GM12878 (cell line): ENCODE measurements at places on chromosomes 11 and 22. TPM values are rescaled to one million over a fixed set of nuclear protein-coding genes. Genes with fewer than 3 reads are reported as not detected.

GRCh38 chr22:19877626-19878339, 23.1 kb upstream of the GNB1L start:
- no peaks in the 10 kb centered on the region for H3K36me3 ChIP-seq
- no peak overlapping the region for H3K27ac ChIP-seq
- DNase-seq: no peak
- H3K4me3 ChIP-seq: no peak overlapping the region

Gene SYVN1
- 55.0 and 63.6 TPM in 2 replicates for total RNA-seq

GRCh38 chr11:16999116-16999515, 15.1 kb downstream of the PLEKHA7 start:
- H3K4me1 ChIP-seq: no peaks in the 10 kb centered on the region
- DNase-seq: no peak
- H3K4me3 ChIP-seq: no peak overlapping the region
- H3K27me3 ChIP-seq: no peaks in the 10 kb centered on the region
- no peaks in the 10 kb centered on the region for H3K36me3 ChIP-seq

Gene OR2AG1
- not detected in 2 replicates for total RNA-seq

DNA sequence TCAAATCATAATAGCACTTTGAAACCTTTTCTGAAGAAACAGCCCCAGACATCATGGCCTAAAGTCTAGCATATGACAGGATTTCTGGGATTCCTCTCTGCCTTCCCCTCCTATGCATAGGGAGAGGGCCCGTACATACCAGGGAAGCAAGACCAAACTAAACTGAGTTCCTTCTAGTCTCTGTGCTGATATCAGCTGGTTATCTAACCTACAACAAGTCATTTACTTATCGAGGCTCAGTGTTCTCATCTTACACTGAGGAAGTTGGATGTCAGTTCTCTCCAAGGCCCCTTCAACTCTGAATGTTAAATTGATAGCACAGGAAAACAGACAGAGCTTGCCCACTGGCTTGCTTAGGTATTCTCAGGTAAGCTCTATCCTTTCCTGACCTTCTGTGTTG, 17.0 kb upstream of the GRIK4 start:
- DNase-seq: no peak
- no peaks in the 10 kb centered on the region for H3K36me3 ChIP-seq
- H3K4me3 ChIP-seq: no peak overlapping the region
- H3K4me1 ChIP-seq: peaks cover 3% of the 10 kb centered on the region; the same call in 1 of the 2 replicates
- H3K27me3 ChIP-seq: no peaks in the 10 kb centered on the region

DNA sequence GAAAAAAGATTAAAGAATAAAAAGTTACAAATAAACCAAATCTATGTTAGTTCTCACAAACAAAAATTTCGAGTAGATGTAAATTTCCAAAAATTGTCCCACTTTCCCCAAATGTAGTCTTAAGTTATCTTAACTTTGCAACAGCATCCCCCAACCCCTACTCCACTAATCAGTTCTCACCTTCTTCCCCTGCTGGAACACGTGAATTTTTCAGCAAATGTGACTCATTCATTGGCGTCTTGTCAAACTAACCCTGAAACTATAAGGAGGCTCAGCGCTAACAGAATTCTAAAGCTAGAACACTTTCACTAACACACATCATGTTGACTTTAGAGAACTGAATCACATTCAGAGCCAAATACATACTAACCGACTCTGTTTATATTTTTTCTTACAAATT, 46.1 kb downstream of the PHF21A start:
- H3K27me3 ChIP-seq: no peaks in the 10 kb centered on the region
- no peak for DNase-seq
- no peak overlapping the region for H3K27ac ChIP-seq
- no peak overlapping the region for H3K4me3 ChIP-seq
- H3K36me3 ChIP-seq: peaks cover 8% of the 10 kb centered on the region; the same call in 1 of the 2 replicates

Gene CBX7
- 13.5 and 13.6 TPM in 2 replicates for total RNA-seq

DNA sequence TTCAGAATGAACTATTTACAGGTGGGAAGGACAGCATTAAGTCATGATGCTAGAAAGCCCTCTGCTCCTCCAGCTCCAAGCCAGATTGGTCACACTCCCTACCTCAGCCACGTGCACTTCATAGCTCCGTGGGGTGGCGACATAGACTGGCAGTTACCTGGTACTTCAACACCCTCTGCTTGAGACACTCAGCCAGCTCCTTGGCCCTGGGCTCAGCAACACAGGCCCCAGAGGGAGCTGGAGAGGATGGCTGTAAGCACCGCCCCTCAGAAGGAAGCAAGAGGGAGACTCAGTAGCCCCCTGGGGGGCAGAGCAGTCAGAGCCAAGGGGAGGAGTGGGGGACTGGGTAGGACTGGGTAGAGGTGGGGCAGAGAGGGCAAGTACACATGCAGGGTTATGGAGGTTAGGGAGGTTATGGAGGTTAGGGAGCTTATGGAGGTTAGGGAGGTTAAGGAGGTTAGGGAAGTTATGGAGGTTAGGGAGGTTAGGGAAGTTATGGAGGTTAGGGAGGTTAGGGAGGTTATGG, 102.1 kb upstream of the BID start:
- no peak for DNase-seq
- peaks cover 36% of the 10 kb centered on the region for H3K36me3 ChIP-seq
- no peaks in the 10 kb centered on the region for H3K27me3 ChIP-seq
- no peaks in the 10 kb centered on the region for H3K4me1 ChIP-seq

Gene OR5J2
- total RNA-seq: not detected in 2 replicates

DNA sequence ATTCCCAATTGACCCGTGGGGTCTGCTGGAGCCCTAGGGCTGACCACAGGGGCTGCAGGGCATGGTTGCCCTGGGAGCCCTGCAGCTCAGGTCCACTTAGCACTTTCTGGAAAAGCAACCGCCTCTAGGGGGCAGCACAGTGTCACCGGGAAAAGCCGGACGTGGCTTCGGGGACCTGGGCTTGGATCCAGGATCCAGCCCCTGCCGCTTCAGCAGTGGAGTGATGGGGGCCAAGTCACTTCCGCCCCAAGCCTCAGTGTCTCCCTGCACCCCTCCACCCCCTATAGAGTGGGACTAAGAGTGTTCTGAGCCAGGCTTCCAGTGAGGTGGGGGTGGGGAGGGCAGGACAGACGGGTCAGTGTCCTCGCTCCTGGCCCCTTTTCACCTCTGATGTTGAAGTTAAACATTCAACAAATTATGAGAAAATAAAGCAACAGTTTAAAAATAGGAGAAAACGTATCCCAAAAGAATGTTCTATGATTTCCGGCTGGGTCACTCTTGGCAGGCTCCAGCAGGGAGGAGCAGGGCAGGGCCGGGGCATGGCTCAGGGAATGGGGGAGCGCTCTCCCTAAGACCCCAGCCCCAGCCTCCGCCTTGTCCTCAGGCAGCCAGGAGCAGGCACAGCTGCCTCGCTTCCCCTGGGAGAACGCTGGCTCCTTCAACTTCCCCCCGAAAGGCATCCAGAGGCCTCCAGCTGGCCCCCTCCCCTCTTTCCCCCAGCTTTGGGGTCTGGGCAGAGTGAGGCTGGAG, 96.5 kb upstream of the FGF3 start:
- H3K27me3 ChIP-seq: no peaks in the 10 kb centered on the region
- no peak for DNase-seq
- no peaks in the 10 kb centered on the region for H3K4me1 ChIP-seq
- H3K27ac ChIP-seq: no peak overlapping the region
- H3K36me3 ChIP-seq: no peaks in the 10 kb centered on the region

Gene CALCA
- total RNA-seq: not detected in 2 replicates

GRCh38 chr11:100929377-100929776, 200.2 kb downstream of the PGR start:
- no peaks in the 10 kb centered on the region for H3K27me3 ChIP-seq
- DNase-seq: no peak
- H3K4me3 ChIP-seq: no peak overlapping the region
- H3K27ac ChIP-seq: no peak overlapping the region
- H3K4me1 ChIP-seq: peaks cover 14% of the 10 kb centered on the region
- no peaks in the 10 kb centered on the region for H3K36me3 ChIP-seq

DNA sequence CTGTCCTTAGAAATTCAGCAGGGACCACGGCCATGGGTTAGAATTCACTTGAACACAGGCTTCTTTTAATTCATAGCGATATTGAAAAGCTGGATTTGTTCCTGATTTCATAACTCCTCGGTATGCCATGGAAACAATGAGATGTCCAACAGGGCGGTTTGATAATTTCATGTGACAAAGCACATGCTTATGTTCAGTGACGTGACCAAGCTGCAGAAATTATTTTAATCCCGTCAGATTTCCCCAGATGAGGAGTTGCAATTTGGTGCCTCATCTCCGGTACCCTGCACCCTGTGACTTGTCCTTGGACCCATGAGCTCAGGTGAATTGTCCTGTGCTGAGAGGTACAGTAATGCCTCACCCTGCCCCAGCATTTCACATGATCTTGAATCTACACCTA, 81.7 kb downstream of the C11orf91 start:
- H3K4me1 ChIP-seq: peaks cover 12% of the 10 kb centered on the region
- no peaks in the 10 kb centered on the region for H3K27me3 ChIP-seq
- no peak overlapping the region for H3K4me3 ChIP-seq
- H3K27ac ChIP-seq: no peak overlapping the region

Gene THY1
- total RNA-seq: 2.4 and 3.1 TPM in 2 replicates

DNA sequence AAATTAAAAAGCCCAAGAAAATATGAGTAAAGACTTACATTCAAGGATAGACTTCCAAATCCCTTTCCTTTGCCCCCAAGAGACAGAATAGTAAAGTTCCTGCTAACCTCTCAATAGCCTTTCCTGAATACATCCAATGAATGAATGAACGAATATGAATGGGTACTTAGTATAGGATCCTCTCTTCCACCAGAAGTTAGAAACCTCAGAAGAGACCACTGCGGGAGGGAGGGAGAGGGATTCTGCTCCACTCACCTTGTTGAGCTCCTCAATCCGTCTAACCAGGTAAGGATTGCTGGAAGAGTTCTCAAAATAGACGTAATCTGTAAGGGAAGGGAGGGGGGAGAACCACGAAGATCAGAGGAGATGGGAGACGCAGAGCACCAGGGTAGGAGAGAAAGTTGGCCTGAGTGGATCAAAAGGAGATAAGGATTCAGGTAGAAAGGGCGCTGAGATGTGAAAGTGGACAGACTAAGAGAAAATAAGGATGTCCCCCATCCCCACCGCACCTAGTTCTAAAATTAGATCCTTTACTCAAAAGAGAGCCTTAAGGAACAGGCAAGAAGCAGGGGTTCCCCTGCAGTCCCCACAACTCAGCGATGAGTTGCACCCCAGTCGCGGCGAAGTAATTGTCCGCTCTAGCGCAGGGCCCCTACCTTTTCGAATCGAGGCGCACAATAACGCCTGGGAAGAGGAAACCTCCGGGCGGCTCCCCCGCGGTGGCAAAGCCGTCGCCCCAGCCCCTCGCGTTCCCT, 1.1 kb downstream of the MTA2 start:
- H3K4me1 ChIP-seq: peaks cover 19% of the 10 kb centered on the region
- peak overlapping the region; percentile 91 for H3K4me3 ChIP-seq
- H3K27me3 ChIP-seq: no peaks in the 10 kb centered on the region
- peaks cover 41% of the 10 kb centered on the region for H3K36me3 ChIP-seq

- no peaks in the 10 kb centered on the region for H3K4me1 ChIP-seq
- H3K36me3 ChIP-seq: no peaks in the 10 kb centered on the region
- H3K27ac ChIP-seq: no peak overlapping the region
- no peak overlapping the region for H3K4me3 ChIP-seq
Measured at GRCh38 chr11:131463162-131463561, 92.7 kb downstream of the NTM start.

DNA sequence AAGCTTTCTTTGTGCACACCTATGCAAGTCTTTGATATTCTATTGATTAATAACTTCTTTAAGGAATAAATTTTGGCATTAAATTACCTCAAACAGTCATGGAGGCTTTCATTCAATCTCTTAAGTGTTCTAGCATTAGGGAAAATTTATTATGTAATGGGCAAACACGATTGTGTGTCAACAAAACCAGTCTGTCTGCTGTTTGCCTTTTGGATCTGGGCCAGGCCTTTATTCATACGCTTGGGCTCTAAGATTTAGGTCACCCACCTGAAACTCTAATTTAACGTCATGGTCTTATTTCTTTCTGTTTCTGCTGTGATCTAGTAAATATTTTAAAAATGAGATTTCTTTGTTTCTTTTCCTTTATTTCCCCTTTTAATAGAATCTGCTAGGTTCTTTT, 1270.6 kb downstream of the LRRC4C start:
- no peak overlapping the region for H3K27ac ChIP-seq
- no peaks in the 10 kb centered on the region; the same call in 1 of the 2 replicates for H3K27me3 ChIP-seq
- no peaks in the 10 kb centered on the region; the same call in 1 of the 2 replicates for H3K4me1 ChIP-seq
- no peaks in the 10 kb centered on the region for H3K36me3 ChIP-seq
- H3K4me3 ChIP-seq: no peak overlapping the region

DNA sequence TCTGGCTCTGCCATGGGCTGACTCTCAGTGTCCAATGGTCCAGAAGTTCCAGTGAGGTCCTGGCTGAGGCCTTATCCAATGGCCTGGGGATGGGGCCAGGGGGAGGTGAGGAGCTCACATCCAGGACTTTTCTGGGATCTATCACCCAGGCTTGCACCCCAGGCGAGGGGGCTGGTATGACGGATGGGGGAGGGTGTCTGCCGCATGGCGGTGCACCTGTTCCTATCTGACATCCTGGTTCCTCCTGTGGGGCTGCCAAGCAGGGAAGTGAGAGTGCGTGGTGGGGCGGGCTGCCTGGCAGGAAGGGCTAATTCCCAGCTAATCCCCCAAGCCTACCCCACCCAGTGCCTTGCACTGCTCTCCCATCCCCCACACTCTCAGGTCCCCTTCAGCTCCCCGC, 102.1 kb downstream of the NECTIN1 start:
- H3K4me1 ChIP-seq: no peaks in the 10 kb centered on the region
- no peaks in the 10 kb centered on the region; the same call in 1 of the 2 replicates for H3K27me3 ChIP-seq
- DNase-seq: no peak
- no peaks in the 10 kb centered on the region for H3K36me3 ChIP-seq
- H3K4me3 ChIP-seq: no peak overlapping the region
- no peak overlapping the region for H3K27ac ChIP-seq

DNA sequence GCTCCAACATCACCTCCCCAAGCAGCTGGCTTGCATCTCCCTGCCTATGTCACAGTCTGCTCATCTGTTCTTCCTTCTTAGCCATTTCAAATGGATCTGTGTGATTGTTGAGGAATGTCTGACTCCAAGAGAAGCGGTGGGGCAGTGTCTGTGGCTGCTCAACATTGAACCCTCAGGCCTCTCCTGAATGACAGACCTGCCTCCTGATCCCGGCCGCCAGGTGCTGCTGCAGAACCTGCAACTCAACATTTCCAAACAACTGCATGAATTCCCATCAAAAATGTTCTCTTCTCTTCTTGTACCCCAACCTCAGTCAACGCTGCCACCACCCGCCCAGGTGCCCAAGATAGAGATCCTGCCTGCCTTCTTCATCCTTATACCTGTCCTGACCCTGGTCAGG, 132.5 kb downstream of the FBXO7 start:
- H3K27ac ChIP-seq: no peak overlapping the region
- H3K4me3 ChIP-seq: no peak overlapping the region
- H3K27me3 ChIP-seq: no peaks in the 10 kb centered on the region
- no peaks in the 10 kb centered on the region for H3K4me1 ChIP-seq

GRCh38 chr11:106986261-106986660, 32.0 kb downstream of the GUCY1A2 start:
- no peak for DNase-seq
- no peaks in the 10 kb centered on the region for H3K36me3 ChIP-seq
- H3K27me3 ChIP-seq: no peaks in the 10 kb centered on the region
- H3K4me1 ChIP-seq: no peaks in the 10 kb centered on the region
- no peak overlapping the region for H3K4me3 ChIP-seq
